ENCODE measurements at places on chromosomes 5 and 9.

GRCh38 chr9:88090151-88090581, 48.1 kb downstream of the SPATA31C2 start:
- no peak for DNase-seq

GRCh38 chr5:141824717-141825116, 53.5 kb downstream of the PCDH1 start:
- no peak for DNase-seq

- no peak for DNase-seq
These were observed 15.4 kb downstream of the IARS1 start for GRCh38 chr9:92278110-92278509.

DNA sequence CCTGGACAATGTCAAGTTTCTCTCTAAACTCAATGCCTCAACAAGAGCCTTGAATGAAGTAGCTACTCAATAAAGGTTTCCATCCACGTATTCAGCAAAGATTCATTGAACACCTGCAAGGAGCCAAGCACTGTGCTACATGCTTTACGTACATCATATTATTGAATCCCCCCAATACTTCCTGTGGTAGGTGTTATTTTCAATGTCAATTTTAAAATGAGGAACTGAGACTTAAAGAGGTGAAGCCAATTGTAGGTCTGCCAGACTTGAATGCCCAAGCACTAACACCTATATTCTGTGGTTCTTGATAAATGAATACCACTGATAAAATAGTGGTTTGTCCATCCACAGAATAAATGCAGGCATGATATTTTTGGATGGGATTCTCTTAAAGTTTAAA, 162.3 kb downstream of the DRD1 start:
- DNase-seq: no peak

DNA sequence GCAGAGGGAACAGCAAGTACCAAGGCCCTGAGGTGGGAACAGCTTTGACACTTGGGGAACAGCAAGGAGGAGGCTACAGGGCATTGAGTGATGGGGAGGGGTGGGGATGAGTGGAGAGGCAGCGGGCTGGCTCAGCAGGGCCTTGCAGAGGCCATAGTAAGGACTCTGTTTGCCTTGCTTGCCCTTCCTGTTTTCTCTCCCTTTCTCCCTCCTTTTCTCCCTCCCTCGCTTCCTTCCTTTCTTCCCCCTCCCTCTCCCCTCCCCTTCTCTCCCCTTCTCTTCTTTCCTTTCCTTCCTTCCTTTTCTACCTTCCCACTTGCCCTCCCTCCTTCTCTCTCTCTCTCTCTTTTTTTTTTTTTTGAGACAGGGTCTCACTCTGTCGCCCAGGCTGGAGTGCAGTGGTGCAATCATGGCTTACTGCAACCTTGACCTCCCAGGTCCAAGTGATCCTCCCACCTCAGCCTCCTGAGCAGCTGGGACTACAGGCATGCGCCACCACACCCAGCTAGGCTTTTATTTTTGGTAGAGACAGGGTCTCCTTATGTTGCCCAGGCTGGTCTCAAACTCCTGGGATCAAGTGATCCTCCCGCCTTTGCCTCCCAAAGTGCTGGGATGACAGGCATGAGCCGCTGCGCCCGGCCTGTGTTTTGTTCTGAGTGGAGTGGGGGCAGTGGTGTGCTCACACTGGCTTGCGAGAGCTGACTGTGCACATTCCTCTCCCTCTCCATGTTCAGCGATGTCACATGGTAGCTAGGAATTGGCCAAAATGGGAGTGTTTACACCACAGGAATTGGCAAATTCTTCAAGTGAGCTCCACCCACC, 17.1 kb downstream of the IER5L start:
- DNase-seq: no peak

Data from CD14-positive monocyte (primary cell).